ENCODE measurements at places on chromosomes 3 and 15. TPM values are rescaled to one million over a fixed set of nuclear protein-coding genes. Genes with fewer than 3 reads are reported as not detected.

SERINC4 gene
- total RNA-seq: 0.72 TPM

FOXL2NB gene
- 5.2 TPM for total RNA-seq

LRRC34 gene
- 13.1 TPM for total RNA-seq

NRROS gene
- 3.0 TPM for total RNA-seq

ASB14 gene
- 0.59 TPM for total RNA-seq

PLA1A gene
- 0.69 TPM for total RNA-seq

FBXO40 gene
- 0.10 TPM for total RNA-seq

CCRL2 gene
- total RNA-seq: 3.9 TPM

MYRIP gene
- 12.5 TPM for total RNA-seq

CGNL1 gene
- 14.5 TPM for total RNA-seq

RTP3 gene
- not detected for total RNA-seq

FBLN2 gene
- 35.2 TPM for total RNA-seq

ACTC1 gene
- total RNA-seq: 2.0 TPM

GP9 gene
- not detected for total RNA-seq
